Stimulated activated CD8-positive, alpha-beta memory T cell treated with anti-CD3 and anti-CD28 coated beads, Interleukin-4, amount 100 ng/mL, for 1 hour (primary cell): ENCODE measurements at places on chromosomes 7 and 10.

DNA sequence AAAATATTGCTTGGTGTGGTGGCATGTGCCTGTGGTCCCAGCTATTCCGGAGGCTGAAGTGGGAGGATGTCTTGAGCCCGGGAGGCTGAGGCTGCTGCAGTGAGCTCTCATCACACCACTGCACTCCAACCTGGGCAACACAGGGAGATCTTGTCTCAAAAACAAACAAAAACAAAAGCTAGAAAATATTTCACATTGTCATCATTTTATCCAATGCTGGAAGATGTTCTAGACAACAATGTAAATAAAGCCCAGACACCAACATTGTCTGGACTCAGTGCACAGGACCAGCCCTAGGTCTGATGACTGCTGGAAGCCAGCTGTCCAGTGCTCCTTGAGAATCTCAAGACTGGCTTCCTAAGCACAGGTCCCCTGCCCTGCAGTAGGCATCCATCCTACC is 13.5 kb downstream of the SEPHS1 start:
- DNase-seq = no peak

DNA sequence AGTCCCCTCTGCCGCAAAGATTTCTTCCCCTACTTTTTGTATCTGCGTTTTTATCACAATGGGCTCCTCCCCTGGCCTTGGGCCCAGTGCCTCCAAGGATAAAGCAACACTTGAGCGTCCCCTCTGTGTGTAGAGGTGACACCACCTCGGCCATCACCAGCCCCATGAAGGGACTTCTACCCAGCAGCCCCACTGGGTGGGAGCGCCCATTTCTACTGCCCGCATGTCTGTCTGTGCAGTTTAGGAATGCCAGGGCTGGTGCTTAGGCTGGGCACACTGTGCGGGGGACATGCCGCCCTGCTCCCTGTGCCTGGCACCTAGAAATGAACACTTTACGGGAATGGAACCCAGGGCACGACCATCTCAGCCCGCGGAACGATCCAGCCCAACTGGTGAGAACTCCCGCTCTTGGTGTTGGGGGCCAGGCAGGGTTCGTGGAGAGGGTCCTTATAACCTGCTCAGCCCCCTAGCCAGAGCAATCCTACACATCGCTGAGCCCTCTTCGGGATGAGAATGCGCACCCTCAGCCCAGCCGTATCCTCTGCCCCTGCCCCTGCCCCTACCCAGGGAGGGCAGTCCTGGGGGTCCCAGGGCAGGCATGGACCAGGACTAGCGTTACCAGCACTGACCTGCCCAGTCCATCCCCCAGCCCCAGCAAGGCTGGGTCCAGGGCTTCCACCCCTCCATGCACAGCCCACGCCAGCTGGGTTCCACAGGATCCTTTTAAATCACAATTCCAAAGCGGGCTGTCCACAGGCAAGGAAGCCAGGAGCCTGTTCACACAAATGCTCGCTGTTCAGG is 12.8 kb downstream of the CRYGN start:
- no peak for DNase-seq

DNA sequence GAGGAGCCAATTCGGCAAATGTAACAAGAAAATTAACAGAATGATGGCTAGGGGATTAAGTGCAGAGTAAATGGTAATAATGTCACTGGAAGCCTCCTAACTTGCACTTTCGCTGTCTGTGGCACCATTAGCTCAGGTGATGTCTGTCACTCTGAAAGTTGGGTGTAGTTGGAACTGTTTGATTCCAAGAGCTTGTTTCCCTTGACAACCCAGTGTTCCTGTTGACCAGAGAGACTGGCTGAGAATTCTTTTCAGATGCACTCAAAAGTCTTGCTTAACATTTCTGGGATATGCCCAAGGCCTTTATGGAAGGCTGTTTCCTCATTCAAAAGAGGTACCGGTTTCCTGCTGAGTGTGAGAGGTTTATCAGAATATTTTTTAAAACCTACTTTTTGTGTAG is 49.6 kb downstream of the PLPP4 start:
- no peak for DNase-seq

DNA sequence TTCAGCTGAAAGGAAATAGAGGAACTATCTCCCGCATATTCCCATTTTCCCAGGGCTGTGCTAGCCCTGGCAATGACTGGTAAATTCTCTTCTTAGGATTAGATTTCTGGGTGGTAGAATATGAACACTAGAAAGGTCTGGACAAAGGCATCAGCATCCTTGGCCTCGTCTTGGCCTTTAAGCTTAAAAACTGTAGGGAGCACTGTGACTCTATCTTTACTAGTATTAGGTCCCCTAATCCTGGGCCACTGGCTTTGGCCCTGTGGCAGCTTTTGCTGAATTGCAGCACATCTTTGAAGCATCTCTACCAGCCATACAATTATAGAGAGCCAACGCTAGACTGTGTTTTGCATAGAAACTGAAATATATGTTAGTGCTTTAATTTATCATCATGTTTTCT is 41.5 kb upstream of the EBLN1 start:
- DNase-seq = no peak

DNA sequence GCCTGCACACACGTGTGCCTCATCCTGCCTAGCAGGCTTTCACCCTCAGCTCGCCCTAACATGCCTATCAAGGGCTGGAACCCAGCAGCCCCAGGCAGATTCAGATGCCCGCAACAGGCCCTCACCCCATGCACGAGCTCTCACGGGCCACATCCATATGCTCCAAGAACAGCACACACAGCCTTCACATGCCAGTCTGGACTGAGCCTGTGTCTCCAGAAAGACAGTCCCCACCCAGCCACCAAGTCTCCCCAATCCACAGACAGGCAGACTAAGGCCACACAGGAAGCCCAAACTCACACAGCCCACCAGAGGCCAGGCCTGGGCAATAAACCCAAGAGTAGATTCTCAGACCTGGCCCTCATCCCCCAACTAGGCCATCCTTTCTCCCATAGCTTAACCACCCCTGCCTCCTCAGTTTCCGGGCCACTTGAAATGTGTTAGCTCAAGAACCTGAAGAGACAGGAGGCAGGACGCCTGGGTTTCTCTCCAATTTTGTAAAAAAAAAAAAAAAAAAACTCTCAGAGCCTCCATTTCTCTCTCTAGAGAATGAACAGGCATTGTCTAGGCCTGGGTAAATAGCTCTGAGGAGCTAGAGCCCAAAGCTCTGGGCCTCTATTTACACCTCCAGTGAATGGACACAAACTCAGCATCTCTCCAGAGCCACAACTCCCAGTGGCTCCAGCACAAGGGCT is 6.8 kb downstream of the LDB1 start:
- no peak for DNase-seq

- no peak for DNase-seq
These were observed 130.3 kb downstream of the SRI start for GRCh38 chr7:88089561-88089960.

DNA sequence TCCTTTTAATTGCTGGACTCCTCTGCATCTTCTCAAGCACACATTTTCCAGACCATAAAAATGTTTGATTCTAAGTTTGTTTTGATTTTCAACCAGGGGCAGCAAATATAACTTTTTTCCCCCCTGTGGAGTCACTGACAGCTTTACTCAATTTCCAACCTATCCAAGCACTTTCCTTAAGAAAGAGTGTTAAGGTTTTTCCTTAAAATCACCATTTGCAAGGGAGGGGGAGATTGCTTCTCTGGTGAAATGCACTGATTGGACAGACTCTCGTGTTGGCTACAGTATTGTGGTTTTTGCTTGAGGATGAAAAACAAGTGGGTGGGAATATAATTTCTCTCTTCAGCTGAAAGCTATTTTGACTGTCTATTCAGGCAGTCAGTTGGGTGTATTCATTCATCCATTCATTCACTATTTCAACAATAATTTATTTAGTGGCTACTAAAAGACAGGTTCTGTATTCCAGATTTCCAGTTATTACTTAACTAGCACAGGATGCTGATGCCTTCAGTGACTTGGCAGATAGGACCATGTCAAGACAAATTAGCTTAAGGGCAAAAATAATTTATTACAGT is 146.3 kb downstream of the BAMBI start:
- DNase-seq = no peak

DNA sequence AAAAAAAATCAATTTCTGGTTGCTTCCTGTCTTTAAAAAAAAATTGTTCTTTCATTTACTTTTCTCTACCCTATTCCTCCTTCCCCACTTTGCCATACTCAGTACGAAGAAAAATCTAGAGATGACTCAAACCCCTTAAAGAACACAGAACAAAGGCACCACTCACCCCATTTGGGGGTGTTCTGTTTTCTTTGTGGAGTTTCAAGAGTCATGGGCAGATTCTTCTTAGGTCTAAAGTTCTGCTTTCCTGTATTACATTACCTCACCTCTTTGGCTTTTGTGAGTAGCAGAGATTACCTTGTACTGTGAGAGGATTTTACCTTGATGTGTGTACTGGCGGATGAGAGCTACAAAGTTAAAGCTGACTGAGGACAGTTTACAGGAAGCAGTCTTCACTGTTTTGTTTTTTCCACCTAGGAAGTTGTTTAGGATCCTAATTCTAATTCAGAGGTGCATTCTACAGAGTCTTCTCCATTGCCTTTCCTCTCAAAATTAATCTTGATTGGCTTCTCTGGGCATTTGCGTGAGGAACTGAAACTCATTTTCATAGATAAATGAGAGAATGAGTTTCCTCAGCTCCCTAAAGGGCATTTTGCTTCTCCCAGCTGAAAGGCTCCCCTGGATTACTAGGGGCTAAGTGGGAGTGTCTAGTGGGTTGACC is 20.7 kb downstream of the AVL9 start:
- no peak for DNase-seq
